ENCODE measurements at places on chromosomes 2 and 18. TPM values are rescaled to one million over a fixed set of nuclear protein-coding genes. Genes with fewer than 3 reads are reported as not detected.

- no peak for DNase-seq
Measured at GRCh38 chr2:239061824-239062570, 214.1 kb downstream of the TWIST2 start.

DCDC2C gene
- 0.16 TPM for total RNA-seq

XDH gene
- 0.11 TPM for total RNA-seq

POTEI gene
- not detected for total RNA-seq

ICA1L gene
- total RNA-seq = 0.95 TPM

TEX44 gene
- not detected for total RNA-seq

DNA sequence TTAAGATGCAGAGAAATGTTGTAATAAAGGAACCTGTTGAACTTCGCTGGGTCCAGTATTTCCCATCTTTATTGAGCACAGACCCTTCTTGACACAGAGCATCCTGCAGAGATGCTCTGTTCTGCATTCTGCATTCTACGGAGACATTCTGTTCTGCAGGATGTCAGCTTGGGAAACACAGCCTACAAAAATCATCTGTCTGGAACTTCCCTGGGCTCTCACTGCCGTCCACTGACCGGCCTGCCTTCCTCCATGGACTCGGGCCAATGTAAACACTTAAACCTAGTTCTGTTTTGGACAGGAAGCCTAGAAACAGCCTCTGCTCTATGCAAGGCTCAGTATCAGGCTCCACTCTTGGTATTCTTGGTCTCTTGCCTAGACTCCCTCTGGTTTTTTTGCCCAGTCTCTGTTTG is 90.0 kb upstream of the PPP1CB start:
- DNase-seq = no peak

- no peak for DNase-seq
Measured at GRCh38 chr2:192700934-192701333, 506.2 kb upstream of the TMEFF2 start.

ASXL3 gene
- total RNA-seq = 0.62 TPM

DNA sequence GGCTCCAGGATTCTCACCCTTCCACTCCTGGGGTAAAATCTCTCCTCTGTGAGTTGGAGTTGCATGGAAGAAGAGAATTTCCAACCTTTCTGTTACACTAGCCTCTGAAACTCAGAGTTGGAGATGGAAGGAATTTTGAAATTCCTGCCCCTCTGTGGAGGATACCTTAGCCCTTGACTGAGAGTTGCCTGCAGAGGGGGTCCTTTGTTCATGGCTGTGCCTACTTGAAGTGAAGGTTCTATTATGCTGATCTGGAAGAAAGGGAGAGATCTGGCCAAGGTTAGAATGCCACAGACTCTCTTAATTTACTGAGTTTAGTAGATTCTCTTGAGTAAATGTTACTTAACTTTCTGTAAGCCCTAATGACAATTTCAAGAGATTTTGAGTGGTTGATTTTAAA is 626.6 kb upstream of the GYPC start:
- DNase-seq = no peak

GRCh38 chr2:169684135-169684565 is 10.1 kb downstream of the CFAP210 start:
- no peak for DNase-seq

GBX2 gene
- not detected for total RNA-seq

Measured in lower leg skin (tissue), 4 donors.